ENCODE measurements at places on chromosomes 13 and 19.

DNA sequence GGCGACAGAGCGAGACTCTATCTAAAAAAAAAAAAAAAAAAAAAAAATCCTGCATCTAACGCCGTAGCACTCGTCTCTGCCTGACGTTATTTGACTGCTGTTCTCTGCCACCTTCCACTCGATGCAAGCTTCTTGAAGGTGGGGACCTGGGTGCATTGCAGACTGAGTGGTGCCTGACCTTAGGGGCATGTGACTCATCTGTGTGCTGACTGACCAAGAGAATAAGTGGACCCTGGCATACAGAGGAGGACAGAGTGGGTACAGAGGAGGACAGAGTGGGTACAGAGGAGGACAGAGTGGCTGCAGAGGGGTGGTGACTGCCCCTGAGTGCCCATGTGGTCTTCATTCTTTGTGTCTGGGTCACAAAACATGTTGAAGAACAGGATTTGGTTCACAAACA is 7.6 kb downstream of the WTIP start:
- no peak for DNase-seq

DNA sequence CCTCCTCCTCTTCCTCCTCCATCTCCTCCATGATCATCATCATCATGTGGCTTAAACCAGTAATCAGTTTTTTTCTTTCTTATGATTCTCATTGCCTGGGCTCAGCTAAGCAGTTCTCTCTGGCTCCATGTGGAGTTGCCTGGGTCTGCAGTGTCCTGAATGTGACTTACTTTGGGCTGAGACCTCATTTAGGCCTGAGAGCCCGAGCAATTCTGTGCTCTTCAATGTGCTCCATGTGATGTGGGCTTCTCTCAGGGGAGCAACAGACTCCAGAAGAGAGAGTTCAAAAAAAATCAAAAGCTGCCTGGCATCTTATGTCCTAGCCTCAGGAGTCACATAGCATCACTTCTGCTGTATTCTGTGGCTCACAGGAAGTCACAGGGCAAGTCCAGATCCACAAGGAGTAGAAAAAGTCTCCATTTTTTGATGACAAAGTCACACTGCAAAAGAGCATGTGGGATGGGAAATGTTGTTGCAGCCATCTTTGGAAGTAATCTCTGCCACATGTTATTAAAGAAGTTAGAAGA is 128.7 kb downstream of the MAB21L1 start:
- DNase-seq = no peak

DNA sequence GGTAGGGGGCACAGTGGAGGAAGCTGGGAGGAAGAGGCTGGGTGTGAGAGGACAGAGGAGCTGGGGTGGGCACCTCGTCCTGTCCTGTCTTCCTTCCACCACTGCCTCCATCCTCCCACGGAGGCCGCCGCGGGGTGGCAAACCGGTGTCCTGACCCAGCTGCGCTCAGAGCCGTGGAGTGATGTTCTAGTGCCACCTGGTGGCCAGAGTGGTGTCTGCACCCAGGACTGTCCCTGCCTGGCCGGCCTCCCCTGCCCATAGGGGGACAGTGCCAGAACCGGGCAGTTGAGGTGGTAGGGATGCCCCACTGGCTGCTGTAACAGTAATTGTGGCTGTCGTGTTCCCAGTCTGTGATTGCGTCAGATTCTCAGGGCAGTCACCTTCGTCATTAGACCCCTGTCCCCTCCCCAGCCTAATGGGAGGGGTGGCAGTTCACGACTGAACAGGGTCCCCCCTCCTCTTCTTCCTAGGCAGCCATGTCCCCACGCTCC is 11.1 kb upstream of the ARRDC2 start:
- peak; percentile 78 for DNase-seq

- no peak for DNase-seq
Measured at GRCh38 chr19:7000816-7001215, 20.4 kb downstream of the MBD3L2B start.

GRCh38 chr13:41326661-41327060 is 15.6 kb downstream of the NAA16 start:
- no peak for DNase-seq

DNA sequence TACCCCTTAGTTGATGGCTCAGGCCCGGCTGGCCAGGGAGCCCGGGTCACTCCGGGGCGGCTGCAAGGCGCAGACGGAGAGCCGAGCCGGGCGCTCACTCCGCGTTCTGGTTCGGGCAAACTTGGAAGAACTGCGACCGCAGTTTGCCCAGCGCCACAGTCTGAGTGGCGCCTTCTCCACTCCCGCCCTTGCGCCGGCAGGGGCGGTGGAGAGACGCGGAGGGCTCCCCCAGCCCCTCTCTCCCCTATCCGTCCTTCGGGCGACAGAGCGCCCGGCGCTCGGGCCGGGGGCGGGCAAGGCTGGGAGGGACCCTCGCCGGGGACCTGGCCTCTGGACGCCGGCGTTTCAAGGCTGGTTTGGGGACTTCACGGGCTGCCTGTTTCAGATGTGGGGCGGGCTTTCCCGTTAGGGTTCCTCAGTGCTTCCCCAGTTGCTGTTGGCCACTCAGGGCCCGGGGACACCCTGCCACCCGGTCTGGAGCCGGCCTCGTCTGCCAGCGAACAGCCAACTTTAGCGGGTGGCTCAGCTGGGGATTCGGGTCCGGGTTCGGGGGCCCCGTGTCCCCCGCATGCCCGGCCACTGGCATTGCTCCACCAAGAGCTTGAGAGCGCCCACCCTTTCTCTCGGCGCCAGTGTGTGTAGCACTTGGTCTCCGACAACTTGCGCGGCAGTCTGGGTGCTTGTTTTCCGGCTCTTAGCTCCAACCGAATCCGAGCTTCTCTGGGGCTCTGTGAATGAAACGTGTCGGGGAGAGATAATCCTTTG is 1.5 kb downstream of the GPC6 start:
- DNase-seq = no peak

DNA sequence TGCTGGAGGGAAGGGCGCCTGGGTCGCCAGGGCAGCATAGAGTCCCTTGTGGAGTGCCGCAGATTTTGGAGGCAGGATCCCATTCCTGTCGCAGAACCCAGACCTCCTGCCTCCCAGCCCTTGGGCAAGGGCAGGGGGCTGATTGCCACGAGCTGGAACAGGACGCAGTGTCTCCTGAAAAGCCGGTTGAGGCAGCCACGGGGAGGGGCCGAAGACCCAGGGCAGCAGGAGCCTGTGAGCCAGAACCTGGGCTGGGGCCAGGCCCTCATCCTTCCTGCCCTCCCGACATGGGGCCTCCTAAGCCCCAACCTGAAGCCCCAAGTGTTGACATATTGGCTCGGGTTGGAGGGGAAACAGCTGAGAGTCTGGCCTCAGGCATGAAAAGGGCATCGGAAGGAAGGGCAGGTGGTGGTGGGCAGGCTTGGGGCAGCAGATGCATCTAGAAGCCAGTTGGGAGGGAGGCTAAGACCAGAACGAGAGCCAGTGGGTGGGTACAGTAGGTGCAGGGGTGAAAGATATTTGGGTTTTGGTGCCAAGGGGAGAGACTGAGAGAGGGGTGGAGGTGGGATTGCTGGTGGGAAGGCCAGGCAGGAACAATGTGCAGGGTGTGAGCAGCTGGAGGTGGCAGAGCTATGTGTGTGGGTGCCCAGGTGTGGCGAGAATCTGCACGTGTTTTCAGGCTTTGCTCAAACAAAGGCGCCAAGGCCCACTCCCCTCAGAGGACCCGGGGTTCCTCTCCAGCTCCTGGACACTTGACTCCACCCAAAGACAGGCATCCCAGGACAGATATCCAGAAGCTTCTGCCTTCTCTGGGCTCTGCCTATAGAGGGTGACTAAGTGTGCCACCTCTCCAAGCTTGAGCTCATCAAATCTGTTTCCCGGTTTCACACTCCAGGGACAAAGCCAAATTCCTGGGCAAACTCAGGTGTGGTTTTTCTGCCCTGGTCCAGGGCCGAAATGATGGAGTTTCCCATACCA is 1.4 kb upstream of the SBSN start:
- no peak for DNase-seq

- no peak for DNase-seq
Measured at GRCh38 chr19:42568006-42568405, 26.7 kb downstream of the CEACAM8 start.

DNA sequence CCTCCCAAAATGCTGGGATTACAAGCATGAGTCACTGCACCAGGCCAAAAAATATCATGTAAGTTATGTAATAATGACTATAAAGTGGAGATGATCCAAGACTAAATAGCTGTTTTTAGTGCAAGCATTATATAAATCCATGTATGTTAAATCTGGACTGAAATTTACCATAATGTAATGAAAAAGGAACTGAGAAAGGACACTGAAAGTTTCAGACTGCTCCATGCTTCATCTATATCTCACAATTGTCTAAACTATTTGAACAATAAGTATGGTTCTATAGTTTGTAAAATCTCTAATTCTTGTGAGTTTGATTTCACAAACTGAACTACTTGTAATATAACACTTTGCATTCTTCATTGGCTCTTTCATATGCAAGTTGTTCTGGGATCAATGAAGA is 2299.5 kb downstream of the PCDH9 start:
- no peak for DNase-seq

DNA sequence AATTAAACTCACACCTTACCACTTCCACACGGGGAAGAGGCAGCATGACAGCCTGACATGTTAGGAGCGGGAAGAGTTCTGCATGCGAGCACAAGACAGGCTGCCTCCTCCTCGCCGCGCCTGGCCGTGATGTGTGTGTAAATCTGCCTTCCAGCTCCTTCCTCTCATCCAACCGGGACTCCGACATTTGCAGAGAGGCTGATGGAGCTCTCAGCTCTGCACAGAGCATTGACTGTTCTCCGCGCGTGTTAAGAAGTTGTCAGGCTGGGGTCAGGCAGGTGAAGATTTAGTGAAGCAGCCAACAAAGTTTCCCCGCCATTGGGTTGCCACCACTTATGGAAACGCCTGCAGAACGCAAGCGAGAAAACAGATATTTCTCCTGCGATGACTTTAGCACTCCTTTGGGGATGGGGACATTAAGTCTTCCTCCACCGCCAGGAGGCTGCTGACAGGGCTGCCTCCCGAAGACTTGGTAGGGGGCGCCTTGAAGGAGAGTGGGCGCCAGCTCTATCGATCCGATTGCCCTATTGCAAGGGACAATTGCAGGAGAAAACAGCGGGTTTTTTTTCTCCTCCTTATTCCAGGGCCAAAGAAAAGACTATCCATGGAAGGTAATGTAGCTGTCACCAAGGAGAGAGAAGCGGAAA is 213.9 kb upstream of the TSHZ3 start:
- DNase-seq = no peak

- no peak for DNase-seq
Measured at GRCh38 chr13:113292021-113292862, 4.8 kb upstream of the LAMP1 start.

DNA sequence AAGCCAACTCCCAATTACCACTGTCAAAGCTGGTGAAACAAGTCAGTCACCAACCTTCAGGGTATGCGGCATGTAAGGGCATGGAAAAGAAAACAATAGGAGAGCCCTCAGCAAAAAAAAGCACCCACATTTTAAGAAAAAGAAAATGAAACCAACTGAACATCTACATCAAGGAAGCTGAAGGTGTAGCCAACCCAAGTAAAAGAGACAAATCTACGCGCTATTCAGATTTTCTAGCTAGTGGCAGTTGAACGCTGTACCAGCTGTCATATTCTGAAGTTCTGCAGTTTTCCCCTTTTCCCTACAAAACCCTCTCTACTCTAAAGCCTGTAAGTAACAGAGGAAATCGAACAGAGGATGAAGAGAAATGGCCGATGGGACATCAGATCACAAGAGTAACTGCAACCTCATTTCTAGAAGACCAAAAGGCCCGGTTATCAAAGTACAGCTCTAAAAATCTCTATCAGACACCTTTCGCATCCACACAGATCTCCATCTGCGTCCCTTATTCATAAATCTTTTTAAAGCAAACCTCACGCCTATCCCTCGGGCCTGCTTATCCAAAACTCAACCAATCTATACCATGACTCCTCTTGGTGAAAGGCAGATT is 1.4 kb downstream of the MYCBP2 start:
- DNase-seq = no peak

DNA sequence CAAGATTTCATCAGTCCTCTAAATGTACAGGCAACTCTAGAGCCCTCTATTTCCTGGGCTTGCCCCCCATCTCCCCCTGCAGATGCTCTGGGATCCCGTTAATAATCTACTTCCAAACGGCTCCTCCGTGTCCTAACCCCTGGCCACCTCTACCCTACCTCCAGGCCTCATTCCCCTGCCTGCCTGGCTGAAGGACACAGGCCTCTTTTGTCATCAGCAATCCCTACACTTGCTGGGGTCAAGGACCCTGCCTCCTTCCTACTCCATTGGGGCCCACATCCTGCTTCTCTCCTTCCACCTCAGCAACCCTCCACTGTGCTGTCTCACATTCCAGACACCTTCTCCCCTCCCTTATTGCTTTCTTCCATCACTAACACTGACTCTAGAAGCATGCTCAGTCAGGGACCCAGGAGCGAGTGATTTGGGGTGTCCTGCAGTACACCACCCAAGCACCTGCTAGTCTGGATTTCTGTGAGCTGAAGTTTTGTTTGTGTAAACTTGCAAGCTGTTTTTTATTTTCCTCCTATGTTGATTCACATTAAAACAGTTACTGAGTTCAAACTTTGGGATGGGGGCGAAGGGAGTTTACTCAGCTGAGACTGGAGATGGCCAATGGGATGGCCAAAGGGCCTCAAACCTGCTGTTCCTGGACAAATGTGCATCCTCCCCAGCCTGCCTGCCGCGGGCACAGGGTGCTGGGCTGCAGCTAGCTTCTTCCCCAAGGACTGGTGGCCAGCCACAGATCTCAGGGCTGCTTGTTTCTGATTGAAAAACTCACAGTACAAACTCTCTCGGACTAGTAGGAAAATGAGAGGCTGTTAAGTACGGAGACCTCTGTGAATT is 314.7 kb downstream of the FOXO1 start:
- DNase-seq = no peak

DNA sequence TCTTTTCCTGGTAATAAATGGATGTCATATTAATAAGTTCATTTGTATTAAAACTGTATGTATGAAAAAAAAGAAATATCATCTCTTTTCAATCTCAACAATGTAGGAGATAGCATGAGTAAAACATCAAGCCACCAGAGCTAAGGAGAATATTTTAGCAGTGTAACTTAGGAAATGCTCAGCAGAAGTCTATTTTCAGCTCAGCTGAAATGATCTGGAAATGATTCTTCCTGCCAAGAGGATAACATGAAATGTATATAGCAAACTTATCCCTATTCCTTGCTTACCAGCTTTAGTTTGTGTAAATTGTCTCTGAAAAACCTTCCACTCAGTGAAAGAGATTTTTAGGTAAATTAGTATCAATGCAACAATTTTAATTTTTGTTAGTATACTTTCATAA is 1194.4 kb downstream of the SLITRK1 start:
- no peak for DNase-seq

GRCh38 chr13:83825676-83826075 is 56.6 kb downstream of the SLITRK1 start:
- DNase-seq = no peak

DNA sequence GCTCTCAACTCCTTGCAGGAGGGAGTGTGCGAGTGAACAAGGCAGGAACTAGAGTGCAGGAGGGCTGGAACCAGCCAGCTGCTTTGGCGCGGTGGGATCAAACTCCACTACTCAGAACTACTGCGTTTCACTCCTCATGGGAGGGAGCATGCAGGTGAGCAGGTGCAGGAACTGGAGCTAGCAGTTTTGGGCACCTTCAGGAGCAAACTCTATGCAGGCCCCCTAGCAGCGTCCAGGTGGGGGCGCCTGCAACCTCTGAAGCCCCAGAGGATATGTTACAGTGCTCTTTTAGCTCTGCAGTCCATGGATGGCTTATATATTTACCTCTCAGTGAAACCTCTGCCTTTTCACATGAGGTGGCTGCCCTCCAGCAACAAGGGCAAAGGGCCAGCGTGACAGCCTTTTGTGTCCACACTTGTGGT is 1303.4 kb downstream of the PCDH9 start:
- DNase-seq = no peak
